ENCODE measurements at places on chromosomes 7 and 10.

- no peak for DNase-seq
Measured at GRCh38 chr10:3468919-3469638, 296.5 kb upstream of the PITRM1 start.

GRCh38 chr10:91804126-91804510 is 5.9 kb downstream of the TNKS2 start:
- no peak for DNase-seq

DNA sequence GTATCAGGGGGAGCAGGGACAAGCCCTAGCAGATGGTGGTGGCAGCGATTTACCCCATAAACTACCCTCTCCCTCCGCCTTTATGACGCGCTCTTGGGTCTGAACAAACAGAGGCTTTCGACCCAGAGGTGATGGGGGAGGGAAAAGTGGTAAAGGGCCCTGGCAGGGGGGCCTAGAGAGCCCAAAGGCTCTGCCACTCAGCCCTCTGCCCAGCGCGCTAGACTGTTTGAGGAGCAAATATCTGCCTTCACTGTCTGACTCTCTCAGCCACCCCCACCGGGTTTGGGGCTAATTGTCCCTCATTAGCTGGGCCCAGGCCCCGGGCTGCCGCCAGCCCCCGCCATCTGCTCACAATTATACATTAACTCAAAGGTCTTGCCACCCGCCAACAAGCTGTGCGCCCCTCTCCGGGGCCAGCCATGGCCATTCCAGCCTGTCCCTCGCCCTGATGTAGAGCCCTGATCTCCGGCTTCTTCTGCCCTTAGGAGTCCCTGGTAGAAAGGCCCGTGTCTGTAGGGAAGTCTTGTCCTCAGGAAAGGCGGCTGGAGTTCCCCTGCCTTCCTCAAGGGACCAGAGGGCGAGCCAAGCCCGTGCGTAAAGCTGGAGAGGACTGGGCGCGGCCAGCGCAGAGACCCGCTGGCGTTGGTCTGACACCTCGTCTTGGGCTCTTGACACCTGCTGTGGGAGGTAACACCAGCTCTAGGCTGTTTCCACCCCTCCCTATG is 1.9 kb upstream of the PAX4 start:
- no peak for DNase-seq

DNA sequence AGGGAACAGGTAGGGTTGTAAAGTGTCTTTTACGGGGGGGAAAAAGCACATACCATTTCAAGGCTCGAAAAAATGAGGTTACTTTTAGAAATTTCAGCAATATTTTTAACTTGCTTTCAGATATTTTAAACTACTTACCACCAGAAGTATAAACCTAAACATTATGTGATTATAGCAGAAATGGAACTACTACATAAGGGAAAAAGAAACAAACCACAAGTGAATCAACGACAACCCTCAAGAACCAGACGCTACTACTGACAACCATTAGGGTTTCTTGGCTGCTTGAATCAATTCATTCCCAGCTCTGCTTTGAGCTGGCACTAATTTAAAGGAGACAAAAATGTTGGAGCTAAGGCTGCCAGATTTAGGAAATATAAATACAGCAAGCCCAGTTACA is 80.1 kb downstream of the ZFAND4 start:
- DNase-seq, result no peak

DNA sequence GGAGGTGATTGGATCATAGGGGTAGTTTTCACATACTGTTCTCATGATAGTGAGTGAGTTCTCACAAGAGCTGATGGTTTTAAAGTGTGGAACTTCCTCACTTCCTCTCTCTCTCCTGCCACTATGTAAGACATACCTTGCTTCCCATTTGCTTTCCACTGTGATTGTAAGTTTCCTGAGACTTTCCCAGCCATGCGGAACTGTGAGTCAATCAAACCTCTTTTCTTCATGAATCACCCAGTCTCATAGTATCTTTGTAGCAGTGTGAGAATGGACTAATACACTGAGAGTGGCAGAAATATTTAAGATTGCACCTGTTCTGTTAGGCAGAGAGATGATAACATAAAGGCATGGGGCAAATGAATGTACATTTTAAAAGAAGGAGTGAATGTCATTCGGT is 507.8 kb downstream of the SORCS3 start:
- no peak for DNase-seq

- peak; percentile 61 for DNase-seq
Measured at GRCh38 chr10:15254808-15255648, 86.5 kb upstream of the NMT2 start.

DNA sequence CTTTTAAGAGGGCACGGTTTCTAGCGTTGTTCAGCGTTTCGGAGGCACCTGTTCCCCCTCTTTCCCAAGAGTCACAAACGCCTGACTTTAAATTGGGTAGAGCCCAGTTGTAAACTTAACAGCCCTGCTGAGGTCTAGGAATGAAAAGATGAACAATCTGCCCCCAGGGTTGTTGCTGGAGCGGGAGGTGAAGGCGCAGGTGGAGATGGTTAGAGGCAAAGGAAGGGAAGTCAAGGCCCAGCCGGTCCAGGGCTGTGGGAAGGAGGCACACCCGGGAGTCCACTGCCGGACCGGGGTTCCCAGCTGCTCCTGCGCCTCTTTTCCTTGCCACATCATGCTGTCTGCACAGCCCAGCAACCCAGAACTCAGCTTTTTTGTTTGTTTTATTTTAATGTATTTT is 770 bp downstream of the PRXL2A start:
- DNase-seq, result no peak

DNA sequence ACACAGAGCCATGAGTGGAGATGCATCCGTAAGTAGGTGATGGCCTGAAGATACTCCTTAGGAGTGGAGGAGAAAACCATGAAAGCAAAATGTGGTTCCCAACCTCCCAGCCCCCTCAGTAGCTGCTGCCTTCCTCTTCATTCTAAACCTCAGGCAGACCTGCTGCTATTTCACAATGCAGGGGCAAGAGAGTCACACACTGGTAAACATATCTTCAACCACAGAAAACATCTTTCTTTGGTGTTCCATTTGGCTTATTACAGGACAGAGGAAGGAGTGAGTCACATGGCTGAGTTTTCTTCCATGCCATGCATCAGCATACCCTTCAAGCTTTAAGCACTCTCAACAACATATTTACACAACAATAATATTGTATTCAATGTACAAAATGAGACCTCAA is 342.1 kb downstream of the BMPER start:
- no peak for DNase-seq

DNA sequence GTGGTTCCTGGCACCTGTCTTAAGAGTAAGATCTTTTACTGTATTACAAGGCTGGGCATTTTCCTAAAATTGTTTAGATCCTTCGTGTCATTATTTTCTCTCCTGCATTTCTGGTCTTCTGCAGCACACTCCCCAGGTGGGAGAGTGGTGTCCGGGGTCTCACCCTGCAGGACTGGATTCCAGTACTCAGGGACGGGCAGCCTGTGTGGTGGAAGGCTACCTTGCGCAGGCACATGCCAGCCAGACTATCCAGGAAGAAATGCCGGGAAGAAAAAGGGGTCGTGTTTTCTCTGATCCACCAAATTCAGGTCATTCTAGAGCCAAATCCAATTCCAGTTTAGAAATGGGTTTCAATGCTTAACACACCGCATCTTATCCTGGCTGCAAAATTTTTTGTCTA is 27.7 kb downstream of the CNPY1 start:
- DNase-seq, result no peak

DNA sequence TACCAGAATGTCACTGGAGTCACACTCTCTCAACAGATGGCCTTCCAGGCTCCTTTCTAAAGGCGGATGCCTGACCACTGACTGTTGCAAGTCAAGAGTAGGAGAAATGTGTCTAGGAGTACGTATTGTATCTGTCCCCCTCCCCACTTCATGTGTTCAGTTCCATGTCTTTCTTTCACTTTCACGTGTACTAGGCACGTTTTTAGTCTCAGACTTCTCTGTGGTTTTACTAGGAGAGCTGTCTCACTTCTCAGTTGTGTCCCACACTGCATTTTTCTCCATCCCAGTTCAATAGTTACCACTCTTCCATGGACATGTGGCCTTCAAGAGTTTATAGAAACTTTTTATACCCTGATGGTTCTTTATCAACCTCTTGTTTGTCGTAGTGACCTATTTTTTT is 893.0 kb downstream of the NRG3 start:
- DNase-seq, result no peak

DNA sequence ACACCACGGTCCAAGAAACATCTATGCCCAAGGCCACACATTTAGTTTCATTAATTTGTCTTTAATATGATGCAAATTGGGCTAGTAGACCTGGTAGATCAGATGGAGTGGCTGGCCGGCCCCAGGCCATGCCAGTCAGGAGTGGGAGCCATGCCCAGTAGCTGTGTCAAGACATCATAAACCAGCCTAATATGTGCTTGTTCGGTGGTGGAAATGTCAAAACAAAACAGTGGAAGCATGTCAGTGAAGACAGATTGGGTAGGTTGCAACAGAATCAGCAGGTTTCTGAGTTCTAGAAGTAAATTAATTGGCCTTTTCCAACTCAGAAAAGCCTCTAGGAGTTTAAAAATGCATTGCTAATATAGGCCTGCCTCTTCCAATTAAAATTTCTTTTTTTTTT is 124.7 kb downstream of the NRP1 start:
- no peak for DNase-seq

DNA sequence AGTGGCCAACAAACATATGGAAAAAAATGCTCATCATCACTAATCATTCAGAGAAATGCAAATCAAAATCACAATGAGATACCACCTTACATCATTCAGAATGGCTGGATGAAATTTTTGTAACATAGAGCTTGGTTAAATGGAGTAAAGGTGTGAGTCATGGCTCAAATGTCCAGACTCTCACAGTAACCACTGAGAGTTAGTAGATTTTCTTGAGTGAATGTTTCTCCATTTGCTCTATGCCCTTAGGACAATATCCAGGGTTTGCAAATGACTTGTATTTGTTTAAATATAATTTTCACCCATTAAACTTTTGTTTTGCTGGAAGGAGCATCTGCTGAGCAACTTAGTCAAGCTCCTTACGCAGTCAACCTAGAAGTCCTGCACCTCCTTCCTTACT is 967.2 kb downstream of the XPNPEP1 start:
- DNase-seq, result no peak

All from activated CD8-positive, alpha-beta memory T cell treated with anti-CD3 and anti-CD28 coated beads for 24 hours (primary cell).